ENCODE measurements at places on chromosomes 11 and 22.

DNA sequence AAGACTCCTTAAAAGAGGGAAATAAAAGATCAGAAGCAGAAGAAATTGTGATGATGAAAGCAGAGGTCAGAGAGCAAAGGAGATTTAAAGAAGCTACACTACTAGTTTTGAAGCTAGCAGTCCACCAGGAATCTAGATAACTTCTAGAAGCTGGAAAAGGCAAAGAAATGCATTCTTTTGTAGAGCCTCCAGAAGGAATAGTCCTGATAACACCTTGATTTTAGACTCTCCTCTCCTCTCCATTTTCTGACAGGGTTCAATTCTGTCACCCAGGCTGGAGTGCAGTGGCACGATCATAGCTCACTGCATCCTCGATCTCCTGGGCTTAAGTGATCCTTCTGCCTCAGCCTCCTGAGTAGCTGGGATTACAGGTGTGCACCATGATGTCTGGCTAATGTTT is 1187.3 kb upstream of the CNTN5 start:
- DNase-seq = no peak

DNA sequence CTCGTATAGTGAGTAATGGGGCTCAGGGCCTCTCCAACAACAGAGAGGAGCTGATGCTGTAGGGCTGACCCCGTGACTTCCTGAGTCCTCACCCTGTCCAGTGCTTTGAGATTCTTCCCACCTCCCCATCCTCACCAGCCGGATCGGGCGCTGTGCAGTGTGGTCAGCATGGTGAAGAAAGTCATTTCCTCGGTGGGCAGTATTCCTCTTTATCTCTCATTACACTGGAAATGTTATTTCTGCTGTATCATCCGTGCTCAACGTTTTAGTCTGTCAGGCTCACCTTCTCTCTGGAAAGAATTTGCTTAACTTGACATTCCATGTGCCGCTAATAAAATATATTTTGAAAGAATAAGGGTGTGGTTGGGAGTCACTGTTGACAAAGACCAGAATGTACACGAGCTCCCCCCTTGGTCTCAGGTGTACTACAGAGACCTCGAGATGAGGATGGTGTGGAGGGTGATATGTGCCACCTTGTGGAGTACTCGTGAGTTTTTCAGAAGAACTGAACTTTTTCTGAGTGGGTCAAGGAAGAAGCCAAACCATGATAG is 25.7 kb upstream of the SCGB1A1 start:
- DNase-seq = no peak

- DNase-seq = no peak
These were observed 104.2 kb upstream of the HSD17B12 start for GRCh38 chr11:43576320-43576802.

DNA sequence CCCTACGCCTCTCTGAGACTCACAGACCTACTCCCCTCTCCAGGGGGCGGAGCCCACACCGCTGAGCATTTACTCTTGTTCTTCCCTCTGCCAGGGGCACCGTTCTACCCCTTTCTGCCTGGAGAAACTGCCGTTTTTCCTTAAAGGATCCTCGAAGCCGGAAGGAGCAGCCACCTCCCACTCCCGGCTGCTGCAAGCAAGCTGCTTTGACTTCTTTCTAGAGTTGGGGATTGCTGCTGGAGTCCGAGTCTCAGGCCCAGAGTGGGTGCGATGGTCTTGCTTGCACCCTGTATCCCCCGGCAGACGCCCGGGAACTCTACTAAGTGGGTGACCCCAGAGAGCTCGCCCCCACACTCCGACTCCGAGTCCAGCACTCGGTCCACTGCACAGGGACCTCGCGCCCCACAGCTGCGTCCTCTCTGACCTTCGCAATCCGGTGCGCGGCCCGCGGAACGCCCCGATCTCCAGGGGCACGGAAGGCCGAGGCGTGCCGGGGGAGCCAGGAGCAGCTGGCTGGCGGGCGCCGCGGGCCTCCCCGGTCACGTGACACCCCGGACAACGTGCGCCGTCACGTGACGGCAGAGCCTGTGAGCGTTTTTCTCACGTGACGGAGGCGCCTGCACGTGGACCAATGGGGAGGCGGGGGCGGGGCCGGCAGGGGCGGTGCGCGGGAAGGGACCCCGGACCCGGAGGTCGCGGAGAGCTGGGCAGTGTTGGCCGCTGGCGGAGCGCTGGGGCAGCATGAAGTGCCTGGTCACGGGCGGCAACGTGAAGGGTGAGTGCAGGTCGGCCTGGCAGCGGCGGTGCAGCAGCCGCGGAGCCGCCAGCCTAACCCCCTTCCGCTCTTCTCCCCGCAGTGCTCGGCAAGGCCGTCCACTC is at the start of gene RAD9A:
RAD9A (plus strand) TSS at position 683 of the 879 bp plus-strand sequence; CDS start at position 742, 59 bp downstream.
- peak; percentile 91 for DNase-seq

DNA sequence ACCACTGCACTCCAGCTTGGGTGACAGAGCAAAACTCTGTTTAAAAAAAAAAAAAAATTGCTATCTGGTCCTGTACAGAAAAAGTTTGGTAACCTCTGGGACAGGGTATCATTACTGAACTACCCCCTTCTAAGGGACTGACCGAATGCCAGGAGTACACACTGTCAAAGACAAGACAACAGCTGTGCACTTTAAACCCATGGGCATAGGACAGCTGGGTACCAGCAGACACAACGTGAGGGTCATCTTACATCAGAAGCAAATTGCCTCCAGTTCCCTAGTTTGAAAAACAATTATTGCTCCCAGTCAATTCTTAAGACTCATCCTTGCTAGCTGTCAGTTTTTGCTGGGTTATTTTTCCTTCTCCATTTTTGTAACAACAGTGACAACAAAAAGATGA is 17.8 kb downstream of the CD59 start:
- no peak for DNase-seq

DNA sequence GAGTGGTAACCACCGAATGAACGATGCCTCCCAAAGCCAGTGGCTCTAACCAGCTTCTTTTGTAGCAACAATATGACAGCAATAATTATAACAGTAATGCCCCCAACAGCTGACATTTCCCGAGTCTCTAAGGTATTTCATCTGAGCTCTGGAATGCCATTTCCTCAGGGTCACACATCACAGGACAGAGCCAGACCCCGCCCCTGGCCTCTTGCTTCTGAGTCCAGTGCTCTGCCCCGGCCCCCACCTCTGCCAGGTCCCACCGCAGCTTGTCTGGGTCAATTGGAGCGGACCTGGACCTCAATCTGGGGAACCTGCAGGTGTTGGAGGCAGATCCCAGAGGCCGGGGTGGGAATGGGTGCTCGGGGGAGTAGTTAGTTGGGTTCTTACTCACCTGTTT is 63.8 kb downstream of the IGLL1 start:
- DNase-seq = no peak

All from stimulated activated naive CD4-positive, alpha-beta T cell treated with Interleukin-2 at 50 U/mL for 16 hours (primary cell).